ENCODE measurements at places on chromosomes 1 and 21. TPM values are rescaled to one million over a fixed set of nuclear protein-coding genes. Genes with fewer than 3 reads are reported as not detected.

Gene CFAP57
- 0.66 TPM for total RNA-seq

Gene DNAJC28
- total RNA-seq, result 1.2 TPM

Gene EFNA1
- 61.3 TPM for total RNA-seq

Gene LAMB3
- total RNA-seq, result 110 TPM
